ENCODE measurements at places on chromosomes 4 and X.

- DNase-seq = no peak
These were observed 160.9 kb downstream of the SMIM20 start for GRCh38 chr4:26074712-26075430.

- DNase-seq = no peak
These were observed 34.9 kb downstream of the FTHL17 start for GRCh38 chrX:31036895-31037294.

DNA sequence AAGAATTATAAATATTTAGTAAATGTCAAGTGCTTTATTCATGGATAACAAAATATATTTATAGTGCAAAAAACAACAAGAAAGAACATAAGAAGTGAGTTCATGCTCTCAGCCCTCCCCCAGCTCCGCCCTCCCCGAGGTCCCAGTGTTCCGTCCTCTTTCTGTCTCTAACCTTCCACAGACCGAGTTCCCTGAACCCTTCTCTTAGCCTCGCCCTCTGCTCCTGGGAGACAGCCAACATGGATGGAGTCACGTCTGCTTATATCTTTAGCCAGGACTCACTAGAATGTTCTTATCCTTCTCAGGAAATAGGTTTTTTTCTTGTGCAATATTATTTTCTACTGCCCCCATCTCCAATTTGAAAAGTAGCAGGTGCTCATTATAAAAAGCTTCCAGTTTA is 40.1 kb upstream of the HELT start:
- DNase-seq = no peak

GRCh38 chr4:147658501-147658900 is 25.5 kb downstream of the PRMT9 start:
- DNase-seq = no peak

- DNase-seq = no peak
These were observed 15.6 kb upstream of the UGT2A1 start for GRCh38 chr4:69668680-69669079.

DNA sequence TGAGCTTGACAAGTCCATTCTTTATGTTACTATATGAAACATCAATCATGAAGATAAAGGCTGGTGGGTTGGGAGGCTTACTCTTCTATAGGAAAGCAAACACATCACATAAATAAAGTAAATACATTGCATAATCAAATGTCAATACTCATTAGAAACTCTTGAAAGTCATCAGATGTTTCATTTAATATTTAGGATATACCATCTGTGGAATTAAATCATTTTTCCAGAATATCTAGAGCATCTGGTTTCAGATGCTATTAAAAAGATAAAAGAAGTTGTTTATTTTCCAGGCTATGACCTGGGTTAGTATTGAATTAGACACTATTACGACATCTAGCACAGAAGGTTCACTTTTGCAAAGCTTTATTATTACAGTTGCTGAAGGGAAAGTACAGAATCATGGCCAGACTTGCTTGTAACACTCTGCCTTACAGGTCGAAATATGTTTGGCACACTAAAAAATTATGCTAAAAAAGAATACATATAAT is 72.6 kb downstream of the METTL14 start:
- no peak for DNase-seq

All from stimulated activated CD8-positive, alpha-beta memory T cell treated with anti-CD3 and anti-CD28 coated beads, Interleukin-4, amount 100 ng/mL, for 1 hour (primary cell).